Pericardium fibroblast (primary cell): ENCODE measurements at places on chromosomes 13 and 19. TPM values are rescaled to one million over a fixed set of nuclear protein-coding genes. Genes with fewer than 3 reads are reported as not detected.

The FREM2 gene
- under 0.01 TPM in 1 of 2 replicates, not detected in the other for total RNA-seq

The KCNC3 gene
- under 0.01 TPM in 2 replicates for total RNA-seq

The CRLF1 gene
- 135 and 318 TPM in 2 replicates for total RNA-seq

The FFAR2 gene
- not detected in 2 replicates for total RNA-seq

The CD37 gene
- not detected in 2 replicates for total RNA-seq

The CYP4F3 gene
- not detected in 2 replicates for total RNA-seq

The TFPT gene
- total RNA-seq: 14.1 and 20.3 TPM in 2 replicates

The SIX5 gene
- 26.3 and 31.2 TPM in 2 replicates for total RNA-seq
